ENCODE measurements at places on chromosomes 7 and 10.
A peak's percentile ranks its signal among the peaks of the same experiment; 100 is the strongest.

DNA sequence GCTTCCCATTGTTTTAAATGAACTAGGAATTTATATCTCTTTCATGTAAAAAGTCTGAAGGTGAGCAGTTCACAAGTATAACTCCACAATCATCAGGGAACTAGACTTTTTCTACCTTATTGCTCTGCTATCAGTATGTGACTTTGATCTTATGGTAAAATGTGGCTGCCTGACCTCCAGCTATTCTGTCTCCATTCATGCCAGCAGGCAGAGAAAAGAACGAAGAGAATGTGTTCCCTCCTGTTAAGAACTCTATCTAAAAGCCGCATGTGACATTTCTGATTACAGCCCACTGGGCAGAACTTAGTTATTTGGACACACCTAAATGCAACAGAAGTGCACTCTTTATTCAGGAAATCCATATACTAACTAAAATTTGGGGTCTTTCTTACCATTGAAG is 102.8 kb upstream of the MBL2 start:
- no peak for ATAC-seq

- no peak for ATAC-seq
Measured at GRCh38 chr7:50589364-50589763, 24.2 kb upstream of the DDC start.

DNA sequence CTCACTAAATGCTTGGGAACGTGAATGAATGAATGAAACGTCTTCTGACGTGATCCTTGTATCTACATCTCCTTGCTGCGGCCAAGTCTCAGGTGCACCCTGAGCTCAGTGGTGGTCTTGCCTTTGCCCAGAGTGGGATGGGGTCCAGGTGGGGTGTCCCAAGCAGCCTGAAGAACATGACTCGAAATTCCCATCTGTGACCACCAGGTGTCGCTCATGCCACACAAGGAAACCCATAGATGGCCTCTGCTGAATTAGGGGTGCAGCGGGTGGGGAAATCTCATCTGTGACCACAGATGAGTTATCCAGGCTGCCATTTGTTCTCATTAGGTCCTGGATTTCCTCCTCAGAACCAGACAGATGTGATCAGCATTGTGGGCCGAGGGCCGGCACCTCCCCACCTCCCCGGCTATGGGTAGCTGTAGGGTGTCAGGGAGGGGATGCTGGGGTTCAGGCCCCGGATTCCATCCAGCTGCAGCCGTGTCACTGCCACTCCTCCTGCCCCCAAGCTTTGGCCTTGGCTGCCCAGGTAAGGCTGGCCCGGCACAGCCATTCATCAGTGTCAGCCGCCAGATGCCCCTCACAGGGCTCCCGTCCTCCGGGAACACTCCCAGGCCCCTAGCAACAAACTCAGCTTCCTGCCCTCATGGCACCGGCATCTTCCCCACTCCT is 21.0 kb upstream of the GNA12 start:
- peak; percentile 79 for ATAC-seq

DNA sequence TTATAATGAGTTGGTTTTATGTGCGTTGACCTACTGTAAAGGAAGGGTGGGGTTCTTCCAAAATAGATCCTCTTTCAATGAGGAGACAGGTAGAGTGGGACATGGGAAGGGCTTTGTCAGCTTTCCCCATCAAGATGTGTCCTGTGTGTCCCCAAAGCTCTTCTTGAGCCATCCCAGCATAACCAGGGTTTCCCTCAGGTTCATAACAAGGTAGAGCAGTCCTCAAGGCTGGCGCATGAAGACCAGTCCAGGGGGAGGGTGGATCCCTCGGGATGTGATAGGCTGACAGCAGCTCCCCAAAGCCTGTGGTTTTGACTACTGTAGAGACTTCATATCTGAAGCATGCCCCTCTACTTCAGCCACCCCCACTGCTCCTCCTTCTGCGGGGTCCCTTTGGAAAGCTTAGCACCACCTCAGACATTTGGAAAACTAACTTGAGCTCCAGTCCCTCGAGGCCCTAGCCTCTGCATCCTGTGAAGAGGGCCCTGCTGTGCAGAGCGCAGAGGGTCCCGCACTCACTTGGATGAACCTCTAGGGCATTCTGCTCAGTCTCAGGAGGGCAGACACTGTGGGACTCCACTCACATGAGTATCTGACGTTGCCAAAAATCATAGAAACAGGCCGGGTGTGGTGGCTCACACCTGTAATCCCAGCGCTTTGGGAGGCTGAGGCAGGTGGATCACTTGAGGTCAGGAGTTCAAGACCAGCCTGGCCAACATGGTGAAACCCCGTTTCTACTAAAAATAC is 1.1 kb upstream of the GIMAP8 start:
- no peak for ATAC-seq

DNA sequence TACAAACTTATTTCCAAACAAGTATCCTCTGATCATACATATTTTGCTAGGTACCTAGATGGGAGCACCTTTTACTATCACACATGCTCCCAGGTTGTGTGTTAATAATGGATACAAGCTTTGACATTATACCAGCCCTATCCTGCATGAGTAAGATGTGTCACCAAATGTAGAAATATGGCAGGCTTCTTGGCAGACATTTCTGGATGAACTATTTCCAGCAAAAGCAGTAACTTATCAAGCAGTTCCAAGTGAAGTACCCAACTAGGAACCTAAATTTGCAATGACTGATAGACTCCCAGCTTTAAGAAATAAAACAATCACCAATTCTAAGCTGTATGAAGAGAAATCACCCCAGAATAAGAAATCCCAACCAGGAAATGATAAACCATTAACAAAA is 103.7 kb upstream of the TMEM72 start:
- no peak for ATAC-seq

GRCh38 chr7:98949336-98950044 is 71.2 kb downstream of the TRRAP start:
- ATAC-seq: no peak

GRCh38 chr10:130079614-130080460 is 30.8 kb downstream of the C10orf143 start:
- ATAC-seq: no peak

DNA sequence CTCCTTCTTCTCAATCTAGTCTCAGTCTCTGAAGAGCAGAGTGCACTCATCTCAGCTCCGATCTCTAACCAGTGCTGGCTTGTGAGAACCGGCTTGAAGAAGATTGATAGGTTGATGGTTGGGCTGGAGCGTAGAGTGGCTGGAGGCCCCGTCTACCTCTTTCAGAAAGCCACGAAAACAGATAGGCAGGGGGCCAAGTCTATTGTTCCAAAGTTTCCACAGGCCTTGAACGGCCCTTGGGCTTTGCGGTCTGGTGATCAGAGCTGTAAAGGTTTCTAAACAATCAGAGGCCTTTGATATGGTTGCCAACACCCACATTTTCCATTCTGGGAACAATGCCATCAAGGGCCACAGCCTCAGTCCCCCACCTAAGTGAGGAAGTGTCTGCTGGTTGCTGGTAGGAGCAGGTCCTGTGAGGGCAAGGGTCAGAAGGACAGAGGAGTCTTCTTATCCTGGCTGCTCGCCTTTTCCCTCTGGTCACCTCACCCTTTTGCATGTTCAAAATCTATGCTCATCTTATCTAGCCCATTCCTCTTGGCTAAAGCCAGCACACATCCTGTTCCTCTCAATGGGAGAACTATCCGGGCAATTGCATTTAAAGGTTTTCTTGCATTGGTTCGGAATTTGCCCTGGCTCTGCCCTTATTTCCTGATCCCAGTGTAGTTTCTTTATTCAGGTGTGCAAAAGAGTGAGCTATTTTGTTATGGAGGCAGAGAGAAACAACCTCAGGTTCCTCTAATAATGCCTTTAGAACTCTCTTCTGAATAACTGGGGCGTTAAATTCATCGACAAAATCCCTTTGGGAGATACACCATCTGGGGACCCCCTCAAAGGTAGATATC is 70.3 kb upstream of the KMT2E start:
- no peak for ATAC-seq

DNA sequence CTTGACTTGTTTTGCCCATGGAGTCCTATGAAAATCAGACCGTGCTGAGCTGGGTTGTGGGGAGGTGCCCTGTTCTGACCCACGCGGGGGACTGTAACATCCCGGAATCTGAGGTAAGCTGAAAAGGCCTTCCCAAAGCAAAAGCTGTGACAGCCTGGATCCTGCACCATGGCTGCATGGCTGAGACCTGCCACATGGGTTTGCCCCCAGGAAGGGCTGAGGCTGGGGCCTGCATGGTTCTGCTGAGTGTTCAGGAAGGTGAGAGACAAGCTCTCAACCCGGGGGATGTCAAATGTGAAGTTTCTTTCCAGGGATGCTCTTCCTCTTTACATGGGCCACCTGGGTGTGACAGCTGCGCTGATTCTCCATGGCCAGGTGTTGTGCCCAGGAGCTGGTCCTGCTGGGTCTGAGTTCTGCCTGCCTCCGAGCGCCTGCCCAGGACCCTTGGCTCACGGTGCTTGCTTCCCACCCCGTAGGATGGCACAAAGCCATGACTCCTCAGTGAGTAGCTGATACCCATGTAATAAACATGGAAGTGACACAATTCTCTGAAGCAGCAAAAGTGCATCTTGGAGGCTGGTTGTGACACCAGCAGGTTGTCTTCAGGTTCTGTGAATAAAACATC is 58.3 kb downstream of the VIPR2 start:
- ATAC-seq: no peak

GRCh38 chr10:37992083-37992482 is 15.6 kb upstream of the ZNF25 start:
- no peak for ATAC-seq

DNA sequence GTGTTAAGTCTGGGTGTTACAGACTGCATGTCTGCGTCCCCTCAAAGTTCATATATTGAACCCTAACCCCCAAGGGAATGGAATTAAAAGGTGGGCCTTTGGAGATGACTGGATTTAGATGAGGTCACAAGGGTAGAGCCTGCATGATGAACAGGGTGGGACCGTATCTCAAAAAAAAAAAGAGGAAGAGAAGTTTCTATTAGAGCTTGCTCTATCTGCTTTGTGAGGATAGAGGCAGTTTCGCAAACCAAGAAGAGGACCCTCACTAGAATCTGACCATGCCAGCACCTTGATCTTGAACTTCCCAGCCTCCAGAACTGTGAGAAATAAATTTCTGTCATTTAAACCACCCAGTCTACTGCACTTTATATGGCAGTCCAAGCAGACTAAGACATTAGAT is 1.4 kb downstream of the KIN start:
- no peak for ATAC-seq

GRCh38 chr10:69359148-69359547 is 57.6 kb downstream of the TACR2 start:
- ATAC-seq: no peak

- ATAC-seq: no peak
Measured at GRCh38 chr10:112379635-112380296, 5.8 kb downstream of the ACSL5 start.

- no peak for ATAC-seq
Measured at GRCh38 chr10:75014516-75015230, 96.8 kb upstream of the SAMD8 start.

- no peak for ATAC-seq
Measured at GRCh38 chr10:6716516-6716915, 136.4 kb upstream of the PRKCQ start.

GRCh38 chr7:95472581-95473161 is 13.1 kb upstream of the ASB4 start:
- ATAC-seq: no peak

DNA sequence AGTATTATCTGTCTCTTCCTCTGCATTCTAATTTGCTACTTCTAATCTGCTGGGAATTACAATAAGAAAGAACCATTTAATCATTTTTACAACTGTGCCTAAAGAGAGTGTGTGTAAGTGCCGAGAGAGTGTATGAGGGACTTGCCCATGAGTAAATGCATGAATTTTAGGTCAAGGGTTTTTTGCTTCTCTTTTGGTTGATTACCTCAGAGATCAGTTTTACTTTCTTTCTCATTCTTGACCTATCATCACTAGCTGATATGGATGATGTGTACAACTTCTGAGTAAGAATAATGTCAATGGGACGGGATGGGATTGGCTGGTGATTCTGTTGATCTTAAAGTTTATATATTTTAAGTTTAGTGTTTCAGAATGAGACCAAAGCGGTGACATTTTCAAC is 47.8 kb downstream of the IKZF1 start:
- no peak for ATAC-seq

DNA sequence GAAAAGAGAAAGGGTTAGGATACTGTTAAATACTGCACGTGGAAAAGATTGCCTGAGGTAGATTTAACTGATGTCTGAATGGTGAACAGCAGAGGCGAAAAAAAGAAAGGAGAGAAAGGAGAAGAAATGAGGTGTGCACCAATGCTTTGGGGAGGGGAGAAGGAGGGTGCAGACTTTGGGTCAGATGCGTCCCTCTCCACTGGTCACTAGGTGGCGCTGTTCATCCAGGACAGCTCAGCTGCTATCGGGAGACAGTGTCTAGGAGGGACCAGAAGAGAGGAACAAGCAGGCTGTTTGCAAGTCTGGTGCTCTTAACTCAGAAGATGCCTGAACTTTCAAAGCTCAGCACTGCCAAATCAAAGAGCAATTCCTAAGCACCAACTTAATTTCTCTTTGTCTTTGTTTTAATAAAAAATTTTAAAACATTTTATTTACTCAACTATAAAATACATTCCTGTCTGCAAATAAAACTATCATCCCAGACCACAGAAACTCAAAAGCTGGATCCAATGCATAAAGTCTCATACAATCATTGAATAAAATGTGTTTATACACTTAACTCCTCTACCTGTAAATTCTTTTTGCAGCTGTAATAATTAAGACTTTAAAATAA is 83.9 kb upstream of the PDLIM1 start:
- ATAC-seq: peak; percentile 97

DNA sequence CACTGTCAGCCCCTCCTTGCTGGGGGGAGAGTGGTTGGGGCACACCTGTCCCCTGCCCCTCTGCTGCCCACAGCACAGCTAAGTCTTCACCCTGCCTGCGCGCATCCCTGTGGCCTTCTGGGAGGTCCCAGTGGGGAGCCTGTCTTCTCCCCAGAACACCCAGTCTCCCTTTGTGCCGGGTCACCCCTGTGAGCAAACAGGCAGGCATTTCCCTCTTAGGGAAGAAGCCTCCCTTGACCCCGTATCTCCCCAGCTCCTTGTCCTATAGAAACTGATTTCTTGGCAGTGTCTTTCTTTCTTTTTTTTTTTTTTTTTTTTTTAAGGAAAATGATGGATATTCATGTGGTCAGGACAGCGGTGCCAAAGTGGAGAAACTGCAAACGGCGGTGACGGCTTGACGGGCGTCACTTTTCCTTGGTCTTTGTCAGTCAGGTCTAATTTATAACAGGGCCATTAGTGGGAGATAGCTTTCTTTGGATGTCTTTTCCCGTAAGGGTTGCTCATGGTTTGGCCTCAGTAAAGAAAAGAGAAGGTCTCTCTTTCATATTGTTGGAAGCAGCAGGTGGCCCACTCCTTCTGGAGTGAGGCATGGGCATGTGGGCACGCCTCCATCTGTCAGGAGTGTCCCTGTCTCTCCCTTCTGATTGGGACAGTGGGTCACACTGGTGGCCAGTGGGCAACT is 115.3 kb downstream of the NKX6-2 start:
- ATAC-seq: no peak

DNA sequence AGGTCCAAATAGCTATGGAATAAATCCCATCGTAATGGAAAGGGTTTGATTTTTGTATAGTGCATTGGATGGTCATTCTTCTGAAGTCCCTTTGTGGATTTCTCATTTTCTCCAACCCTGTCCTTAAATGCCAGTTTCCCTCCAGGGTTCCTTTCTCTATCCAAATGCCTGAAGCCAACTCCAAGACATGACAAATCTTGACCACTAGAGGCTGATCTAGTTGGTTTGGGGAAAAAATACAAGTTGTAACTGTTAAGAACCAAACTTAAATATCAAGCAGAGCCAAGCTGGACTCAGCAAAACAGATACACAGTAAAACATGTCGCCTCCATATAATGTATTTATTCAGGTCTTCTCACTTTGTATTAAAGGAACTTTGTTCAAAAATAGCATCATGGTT is 28.7 kb downstream of the FRMD4A start:
- peak; percentile 33 for ATAC-seq

- peak; percentile 55 for ATAC-seq
Measured at GRCh38 chr7:128381161-128381821, 19.8 kb upstream of the PRRT4 start.

GRCh38 chr7:128270826-128271272 is 29.8 kb downstream of the LEP start:
- no peak for ATAC-seq
